Stimulated activated CD8-positive, alpha-beta memory T cell treated with anti-CD3 and anti-CD28 coated beads, Interleukin-4, amount 100 ng/mL, for 4 hours (primary cell): ENCODE measurements at places on chromosomes 2 and 18.

DNA sequence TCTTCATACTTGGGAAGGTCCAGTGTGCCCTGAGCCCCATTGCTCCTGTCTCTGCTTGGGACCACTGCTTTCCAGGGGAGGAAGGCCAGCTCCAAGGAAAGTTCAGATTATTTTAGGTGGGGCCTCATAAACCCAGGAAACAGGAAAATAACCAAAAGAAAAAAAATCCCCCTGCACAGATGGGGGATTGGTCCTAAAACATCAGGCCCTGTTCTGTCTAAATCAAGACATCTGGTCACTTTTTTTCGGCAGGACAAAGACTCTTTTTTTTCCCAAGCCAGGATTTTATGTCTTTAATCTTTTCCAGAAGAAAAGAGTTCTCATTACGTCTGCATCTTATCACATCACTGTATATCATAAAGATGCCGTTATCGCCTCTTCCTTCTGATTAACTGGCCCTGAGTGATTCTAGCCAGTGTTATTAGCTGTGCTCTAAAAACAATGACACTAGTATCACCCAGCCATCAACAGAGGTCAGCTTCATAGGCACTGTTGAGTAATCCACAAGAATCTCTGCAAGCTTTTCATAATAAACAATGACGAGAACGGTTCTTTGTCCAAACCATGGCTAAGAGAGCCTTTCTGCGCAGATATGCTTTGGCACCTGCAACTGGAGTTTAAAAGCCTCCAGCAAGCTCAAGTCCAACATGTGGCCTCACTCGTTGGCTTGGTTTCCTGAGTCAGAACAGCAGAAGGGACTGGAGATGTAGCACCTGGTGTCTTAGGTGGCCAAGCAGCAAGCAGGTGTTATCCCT is 138.2 kb downstream of the VAPA start:
- DNase-seq: no peak

- no peak for DNase-seq
Observed at GRCh38 chr2:98348066-98348561, 1.9 kb downstream of the CNGA3 start.

- DNase-seq: no peak
Observed at GRCh38 chr2:74293191-74293991, 49.8 kb downstream of the SLC4A5 start.

GRCh38 chr2:237879991-237880560 is 20.7 kb downstream of the RAMP1 start:
- DNase-seq: no peak

DNA sequence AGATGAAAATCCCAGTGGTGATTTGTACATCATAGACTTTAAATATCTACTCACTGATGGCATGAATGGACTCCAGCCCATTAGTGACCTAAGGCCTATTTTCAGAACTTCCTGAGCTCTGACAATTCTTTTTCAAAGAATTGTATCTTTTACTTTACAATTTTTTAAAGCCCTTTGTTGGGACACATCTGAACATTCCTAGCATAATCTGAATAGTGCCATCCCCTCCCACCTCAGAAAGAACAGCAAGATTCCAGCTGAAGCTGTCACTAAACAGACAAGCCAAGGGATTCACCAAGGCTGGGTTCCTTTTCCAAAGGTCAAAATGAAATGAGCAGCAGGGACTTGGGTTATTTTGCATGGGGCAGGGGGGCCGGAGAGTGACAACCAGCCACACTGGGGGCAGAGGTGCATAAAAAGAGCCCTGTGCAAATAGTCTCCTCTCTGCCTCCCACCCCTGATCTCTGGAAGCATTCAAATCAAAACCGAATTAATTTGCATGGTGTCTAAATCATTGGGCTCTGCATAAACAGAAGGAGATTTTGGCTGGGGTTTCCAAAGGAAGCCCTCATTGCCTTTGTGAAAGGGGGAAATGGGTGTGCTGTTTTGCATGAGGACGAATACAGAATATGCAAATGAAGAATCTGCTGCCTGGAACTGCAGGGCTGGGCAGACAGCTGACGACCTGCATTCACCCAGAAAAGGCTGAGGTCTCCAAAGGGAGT is 17.2 kb downstream of the EPHA4 start:
- no peak for DNase-seq

- DNase-seq: no peak
Observed at GRCh38 chr2:109260886-109261700, 132.1 kb downstream of the SH3RF3 start.

DNA sequence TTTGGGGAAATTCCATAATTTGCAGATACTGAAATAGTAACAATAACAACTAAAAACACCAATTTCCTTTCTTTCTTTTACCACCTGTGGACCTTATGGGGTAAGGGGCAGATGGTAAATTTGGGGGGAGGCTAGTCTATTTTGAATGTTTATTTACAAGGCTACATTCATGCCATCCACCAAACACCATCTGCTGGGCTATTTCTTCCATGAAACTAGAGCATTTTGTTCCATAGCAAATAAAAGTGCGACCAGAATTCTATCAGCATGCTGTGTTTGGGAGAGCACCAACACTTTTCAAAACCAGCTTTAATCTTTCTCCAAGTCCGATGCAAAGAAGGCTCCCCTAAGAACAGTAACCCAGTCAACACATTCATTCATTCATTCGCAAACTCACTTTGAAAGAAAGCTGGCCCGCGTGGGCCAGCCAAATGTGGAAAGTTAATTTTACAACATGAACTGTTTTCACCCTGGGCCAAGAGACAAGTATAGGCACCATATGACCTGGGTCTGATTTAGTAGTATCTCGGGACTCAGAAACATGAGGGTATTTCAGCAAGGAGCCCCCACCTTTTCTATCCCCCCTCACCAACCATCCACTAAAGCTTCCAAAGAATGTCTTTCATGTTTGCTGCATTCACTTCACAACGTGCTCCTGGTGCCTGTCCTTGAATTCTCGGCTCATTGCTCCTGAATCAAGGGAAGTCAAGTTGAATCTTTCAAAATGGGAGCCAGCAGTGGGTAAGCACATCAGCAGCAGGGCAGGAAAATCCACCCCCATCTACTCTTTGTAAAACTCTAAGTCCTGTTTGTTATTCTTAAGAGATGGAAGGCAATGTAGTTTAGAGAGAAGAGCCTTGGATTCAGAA is 210.6 kb downstream of the C1D start:
- DNase-seq: no peak

DNA sequence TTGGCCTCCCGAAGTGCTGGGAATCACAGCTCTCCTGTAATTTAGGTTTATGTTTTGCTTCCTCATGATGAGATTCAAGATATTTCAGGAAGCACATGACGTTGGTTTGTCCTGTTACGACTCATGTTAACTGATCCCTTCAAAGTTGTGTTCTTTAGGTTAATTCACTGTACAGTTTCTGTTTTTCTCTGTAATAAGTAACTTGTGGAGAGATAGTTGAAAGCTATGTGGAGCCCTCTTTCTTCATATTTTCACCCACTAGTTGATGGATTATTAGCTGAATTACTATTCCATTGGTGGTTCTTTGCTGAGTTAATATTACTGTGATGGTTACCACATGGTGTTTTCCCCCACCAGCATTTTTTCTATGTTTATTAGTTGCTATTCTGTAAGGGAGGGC is 18.3 kb upstream of the CHCHD5 start:
- no peak for DNase-seq

- DNase-seq: no peak
Observed at GRCh38 chr2:179574061-179574519, 287.3 kb downstream of the ZNF385B start.

GRCh38 chr2:47661310-47661709 is 121.6 kb upstream of the MSH6 start:
- DNase-seq: no peak

DNA sequence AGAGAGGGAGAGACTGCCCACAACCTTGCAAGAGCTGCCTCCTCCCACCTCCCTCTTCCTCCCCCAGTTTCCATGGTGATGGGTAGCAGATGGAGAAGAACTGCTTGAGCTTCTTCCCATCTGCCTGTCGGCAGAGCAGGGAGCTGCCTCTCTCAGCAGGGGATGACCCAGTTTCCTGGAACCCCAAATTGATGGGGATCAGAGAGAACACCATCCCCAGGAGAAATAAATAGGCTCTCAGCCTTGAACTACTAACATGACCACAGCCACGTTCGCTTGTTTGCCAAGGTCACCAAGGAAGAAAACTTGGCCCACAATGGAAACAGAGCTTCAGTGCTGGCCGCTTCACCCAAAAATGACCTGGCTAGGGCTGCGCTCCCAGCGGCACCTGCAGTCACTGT is 82.2 kb downstream of the ADD2 start:
- no peak for DNase-seq

DNA sequence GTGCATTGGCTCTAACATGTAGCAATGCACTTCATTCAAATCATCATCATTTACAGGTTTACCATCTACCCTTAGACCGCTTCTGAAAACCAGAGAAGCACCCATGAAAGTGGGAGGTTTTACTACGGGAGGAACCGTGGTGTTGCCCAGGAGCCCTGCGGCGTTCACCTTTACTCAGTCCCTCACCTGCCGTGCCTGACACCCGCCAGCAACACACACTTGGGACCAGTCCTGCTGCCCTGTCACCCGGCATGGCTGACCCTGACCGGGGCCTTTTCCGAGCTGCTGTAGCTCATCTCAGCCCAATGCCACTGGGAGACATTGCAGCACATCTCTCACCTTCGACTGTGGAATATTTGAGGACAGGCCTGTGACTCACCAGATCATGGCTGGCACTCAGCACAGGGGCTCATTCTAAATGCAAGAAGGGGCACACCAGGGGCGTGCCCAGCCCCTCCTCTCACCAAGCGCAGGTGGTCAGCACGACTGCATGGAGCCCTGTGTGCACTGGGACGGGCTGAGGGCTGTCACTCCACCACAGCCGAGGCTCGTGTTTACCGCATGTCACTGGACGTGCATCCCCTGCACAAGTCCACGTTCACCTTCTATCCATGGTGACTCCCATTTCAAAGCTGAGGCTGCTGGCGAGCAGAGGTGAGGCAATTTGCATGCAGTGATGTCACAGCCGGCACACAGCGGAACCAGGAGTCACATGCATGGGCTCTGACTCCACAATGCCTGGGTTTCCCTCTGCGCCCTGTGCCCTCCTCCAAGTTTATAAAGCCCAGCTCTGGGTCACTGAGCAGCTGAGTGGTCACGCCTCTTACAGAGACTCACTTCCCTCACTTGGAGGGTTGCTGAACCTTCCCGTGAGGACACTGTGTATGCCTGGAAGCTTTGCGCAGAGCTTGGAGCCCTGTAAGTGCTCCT is 76.7 kb upstream of the SNTG2 start:
- DNase-seq: no peak

DNA sequence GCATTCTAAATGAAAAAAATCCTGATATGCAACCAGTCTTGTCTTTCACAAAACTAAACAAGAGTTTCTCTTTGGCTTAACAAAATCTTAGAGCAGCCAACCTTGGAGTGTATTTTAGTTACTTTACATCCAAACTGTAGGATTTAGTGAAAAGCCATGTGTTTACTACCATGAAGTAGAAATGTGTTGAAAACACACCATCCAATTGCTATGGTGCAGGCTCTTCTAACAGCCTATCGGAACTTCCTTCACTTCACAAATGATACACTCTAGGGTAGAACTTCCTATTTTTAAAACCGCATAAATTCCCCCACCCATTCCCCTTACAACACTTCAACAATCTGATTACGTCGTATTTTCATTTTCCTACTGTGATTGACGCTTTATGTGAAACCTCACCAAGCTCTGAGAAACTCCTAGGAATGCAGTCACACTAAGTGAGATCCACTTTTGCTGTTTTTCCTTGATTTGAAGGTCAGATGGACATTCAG is 74.4 kb upstream of the MAP4K4 start:
- DNase-seq: no peak

- DNase-seq: no peak
Observed at GRCh38 chr2:202555356-202555755, 79.4 kb upstream of the FAM117B start.

GRCh38 chr2:235613649-235614048 is 119.8 kb downstream of the AGAP1 start:
- no peak for DNase-seq

DNA sequence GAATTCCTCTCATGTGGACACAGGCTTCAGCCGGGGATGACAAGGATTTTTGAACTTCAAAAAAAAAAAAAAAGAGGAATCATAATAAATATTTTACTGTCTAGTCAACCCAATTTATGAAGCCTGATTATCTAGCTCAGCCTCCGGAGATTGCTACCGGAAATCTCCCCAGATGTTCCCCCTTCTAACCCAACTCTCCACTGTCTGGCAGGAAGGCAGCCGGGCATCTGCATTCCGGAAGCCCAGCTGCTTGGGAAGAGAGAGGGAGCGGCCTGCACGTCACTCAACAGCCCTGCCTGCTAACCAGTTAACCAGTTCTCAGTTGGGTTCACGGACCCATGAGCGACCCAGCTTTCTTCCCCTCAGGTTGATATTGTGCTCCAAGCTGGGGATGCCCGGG is 87.2 kb upstream of the POU3F3 start:
- DNase-seq: no peak

DNA sequence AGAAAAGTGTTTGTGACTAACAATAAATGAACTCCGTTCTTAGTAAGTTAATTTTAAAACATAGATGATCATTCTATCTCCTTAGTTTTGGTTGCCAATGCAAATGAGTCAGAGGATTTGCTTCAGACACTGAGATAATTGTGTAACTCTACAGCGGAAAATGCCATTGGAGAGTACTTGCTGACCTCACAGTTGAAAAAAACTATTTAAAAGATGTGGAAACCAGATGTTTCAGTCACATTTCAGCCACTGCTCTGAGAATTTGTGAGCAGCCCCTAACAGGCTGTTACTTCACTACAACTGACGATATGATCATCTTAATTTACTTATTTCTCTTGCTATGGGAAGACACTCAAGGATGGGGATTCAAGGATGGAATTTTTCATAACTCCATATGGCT is at the start of gene TNFAIP6:
Gene TNFAIP6, plus strand, starts transcription at position 234 of the 400 bp plus-strand sequence. Its CDS starts 75 bp downstream, at position 309.
- DNase-seq: no peak

DNA sequence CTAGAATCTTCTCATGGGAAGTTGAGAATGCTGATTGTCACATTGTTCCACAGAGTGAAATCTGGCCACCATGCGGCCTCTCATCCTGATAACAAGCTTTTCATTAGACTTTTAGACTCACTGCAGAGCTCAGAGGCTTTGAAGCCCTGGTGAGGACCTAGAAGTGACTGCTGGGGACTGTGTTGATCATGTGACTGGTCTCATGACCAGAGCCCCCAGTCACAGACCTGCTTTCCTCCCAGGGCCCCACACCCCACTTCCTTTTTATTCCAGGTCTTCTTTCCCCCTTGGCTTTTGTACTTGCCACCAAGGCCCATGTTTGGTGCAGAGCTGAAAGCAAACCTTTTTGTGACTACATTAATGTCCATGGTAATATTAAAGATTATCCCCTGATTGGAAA is 45.2 kb downstream of the PRKCE start:
- DNase-seq: no peak
